ENCODE measurements at places on chromosomes 2 and 18. TPM values are rescaled to one million over a fixed set of nuclear protein-coding genes. Genes with fewer than 3 reads are reported as not detected.

PER2 gene
- total RNA-seq: 15.8 TPM

RFX8 gene
- 0.82 TPM for total RNA-seq

UGT1A6 gene
- total RNA-seq: not detected

TUBA4B gene
- total RNA-seq: 0.27 TPM

DNA sequence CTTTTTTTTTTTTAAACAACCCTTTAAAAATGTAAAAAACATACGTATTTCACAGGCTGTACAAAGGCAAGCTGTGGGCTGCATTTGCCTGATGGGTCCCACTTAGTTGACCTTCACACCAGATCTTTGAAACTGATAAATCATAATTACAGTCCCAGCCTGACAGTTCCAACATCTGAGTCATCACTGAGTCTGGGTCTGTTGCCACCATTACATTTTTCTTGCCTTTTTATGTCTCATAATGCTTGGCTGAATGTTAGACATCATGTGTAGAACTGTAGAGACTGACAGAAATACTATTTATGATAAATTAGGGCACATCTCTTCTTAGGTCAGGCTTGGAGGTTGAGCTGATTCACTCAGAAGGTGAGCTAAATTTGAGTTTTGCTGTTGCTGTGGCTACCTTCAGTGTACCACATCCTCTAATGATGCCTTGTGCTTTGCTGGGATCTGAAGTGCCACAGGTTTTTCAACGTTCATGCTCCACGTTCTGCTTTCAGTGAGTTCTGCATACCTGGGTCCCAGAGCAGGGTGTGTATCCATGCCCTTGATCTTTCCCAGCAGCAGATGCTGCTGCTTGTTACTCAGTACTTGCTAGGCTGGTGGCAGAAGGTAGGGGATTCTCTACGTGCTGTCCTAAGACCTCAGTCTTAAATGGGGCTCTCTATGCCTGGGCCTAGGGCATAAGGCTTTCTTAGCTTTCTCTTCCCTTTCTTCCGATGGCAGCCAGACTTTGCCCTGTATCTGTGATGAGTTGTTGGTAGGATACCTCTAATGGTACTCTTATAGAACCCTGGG lies 160.6 kb upstream of the SMAD7 start:
- no peak overlapping the region for H3K27ac ChIP-seq
- H3K4me3 ChIP-seq: no peak overlapping the region
- H3K36me3 ChIP-seq: no peaks in the 10 kb centered on the region
- no peaks in the 10 kb centered on the region for H3K27me3 ChIP-seq

DNA sequence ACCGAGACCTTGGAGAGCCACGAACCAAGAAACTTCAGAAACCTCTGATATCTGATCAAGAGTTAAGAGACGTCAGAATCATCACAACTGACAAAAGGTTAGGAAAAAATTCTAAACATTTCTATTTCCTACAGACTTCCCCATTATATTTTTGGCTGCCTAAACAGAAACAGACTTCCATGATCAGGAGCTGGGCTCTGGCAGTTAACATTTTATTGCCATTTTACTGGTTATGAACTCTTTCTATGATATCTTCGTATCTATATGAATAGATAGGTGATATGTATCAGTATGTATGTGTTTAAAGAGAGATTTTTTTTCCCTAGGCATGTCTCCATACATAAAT lies 31.1 kb upstream of the PPP1R1C start:
- H3K4me1 ChIP-seq: peaks cover 1% of the 10 kb centered on the region
- H3K27ac ChIP-seq: no peak overlapping the region
- H3K4me3 ChIP-seq: no peak overlapping the region

- H3K36me3 ChIP-seq: no peaks in the 10 kb centered on the region
- H3K27ac ChIP-seq: no peak overlapping the region
Observed at GRCh38 chr2:96931966-96932365, 54.4 kb downstream of the FAM178B start.
